ENCODE measurements at places on chromosomes 5 and 9.

GRCh38 chr5:131209506-131210150, 38.9 kb downstream of the LYRM7 start:
- no peak for DNase-seq

DNA sequence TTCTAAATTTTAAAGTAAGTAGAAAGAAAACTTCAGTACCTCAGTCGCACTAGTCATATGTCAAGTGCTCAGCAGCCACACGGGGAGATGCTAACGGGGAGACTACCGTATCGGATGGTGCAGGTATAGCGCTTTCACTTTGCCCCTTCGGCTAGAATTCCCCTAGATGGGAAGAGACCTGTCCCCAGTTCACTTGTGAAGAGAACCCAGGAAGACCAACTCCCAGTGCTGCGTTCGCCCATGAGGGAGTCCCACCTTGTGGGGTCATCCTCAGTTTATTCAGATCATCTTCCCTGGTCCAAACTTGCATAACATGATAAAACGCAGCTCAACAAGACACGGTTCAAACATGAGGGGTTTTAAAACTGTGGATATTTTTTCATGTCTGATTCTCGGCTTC, 87.3 kb downstream of the LHFPL2 start:
- DNase-seq, result no peak

- no peak for DNase-seq
Measured at GRCh38 chr9:136693490-136694162, 6.4 kb upstream of the AGPAT2 start.

GRCh38 chr5:14696057-14696456, 31.5 kb downstream of the OTULIN start:
- no peak for DNase-seq

DNA sequence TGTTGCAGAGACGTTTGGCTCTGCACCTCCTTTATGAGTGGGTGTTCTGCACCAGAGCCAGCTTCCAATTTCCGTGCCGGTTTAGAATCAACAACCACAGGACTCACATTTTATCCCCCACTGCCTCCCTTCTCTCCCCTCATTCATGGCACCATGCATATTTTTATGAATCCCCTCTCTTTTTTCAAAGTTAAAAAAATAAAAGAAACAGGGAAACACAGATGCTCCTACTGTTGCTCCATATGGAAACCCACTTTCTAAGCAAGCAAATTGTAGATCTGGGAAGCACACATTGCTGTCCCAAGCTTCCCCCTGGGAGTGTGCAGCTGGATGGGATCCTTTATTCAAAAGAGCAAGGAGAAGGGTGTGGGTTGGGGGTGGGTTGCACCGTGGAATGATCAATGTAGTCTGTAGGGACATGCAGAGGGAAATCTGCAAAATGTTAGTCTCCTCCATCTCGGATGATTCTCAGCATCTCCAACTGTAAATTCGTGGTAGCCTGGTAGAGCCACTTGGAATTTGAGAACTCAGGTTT, 410.0 kb upstream of the ADAMTSL1 start:
- DNase-seq, result no peak

DNA sequence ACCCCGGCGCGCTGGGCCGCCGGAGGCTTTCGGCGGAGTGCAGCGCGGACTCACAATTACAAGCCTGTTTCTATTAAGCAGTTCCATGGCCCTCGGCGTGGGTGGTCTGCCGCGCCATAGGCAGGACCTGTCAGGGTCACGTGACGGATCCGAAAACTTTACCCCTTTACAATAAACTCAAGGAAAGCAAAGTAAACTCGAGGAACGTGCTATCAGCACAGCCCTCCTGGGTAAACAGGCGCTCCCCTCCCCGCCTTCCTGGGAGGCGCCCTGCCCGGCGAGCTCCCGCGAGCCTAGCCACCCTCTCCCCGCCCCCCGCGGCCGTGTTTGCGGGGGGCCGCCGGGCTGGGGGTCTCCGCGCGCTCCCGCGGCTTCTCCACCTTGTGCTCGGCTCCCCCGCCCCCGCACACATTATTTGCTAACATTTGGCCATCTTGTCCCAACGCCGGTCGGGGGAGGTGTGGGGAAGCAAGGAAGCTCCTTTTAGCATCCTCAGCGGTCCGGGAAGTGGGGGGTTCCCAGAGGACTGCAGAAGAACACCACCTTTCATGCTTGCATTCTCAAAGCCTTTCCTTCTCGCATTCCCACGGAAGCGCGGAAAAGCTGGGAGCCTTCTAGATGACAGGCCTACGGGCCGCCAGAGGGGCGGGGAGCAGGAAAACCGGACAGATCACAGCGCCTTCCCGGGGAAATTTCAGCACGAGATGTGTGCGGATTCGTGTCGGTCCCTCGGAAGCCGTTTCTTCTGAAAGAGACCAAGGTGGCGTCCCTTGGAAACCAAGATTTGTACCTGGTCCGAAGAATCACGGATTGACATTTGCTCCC, at the start of gene PTCH1:
PTCH1 (minus strand) TSS at position 238 of the 825 bp plus-strand sequence.
- DNase-seq, result peak; percentile 60

DNA sequence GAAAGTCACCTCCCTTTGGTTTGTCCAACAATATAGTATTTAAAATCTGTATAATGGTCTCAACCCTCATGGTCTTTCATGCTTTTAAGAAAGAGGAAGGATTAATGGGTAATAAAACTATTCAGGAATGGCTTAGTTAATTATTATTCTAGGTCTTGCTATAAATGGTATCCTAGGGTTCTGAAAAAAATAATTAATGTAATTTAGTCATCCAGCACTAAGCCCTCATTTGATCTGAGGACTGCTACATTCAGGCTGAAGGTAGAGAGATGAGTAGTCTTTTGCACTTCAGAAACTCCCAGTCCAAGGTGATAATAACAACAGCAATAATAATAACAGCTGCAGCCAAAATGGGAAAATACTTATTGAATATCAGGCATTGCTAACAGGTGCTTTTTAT, 2.6 kb downstream of the ANKRD55 start:
- no peak for DNase-seq

DNA sequence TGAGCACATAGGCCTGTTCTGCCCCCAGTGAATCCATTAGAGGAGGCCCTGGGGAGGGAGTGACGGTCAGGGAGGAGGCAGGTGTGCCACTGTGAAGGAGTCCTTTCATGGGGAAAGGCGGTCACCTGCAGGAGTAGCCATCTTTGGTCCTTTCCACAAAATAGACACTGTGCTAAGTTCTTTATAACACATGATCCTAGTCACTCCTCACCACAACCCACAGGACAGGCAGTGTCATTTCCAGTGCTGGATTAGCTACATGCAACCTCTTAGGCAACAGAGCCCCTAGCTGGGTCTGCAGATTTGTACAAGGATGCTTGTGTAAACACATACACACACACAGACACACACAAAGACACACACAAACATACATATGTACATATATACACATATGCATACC, 18.3 kb downstream of the DOCK2 start:
- DNase-seq, result no peak

DNA sequence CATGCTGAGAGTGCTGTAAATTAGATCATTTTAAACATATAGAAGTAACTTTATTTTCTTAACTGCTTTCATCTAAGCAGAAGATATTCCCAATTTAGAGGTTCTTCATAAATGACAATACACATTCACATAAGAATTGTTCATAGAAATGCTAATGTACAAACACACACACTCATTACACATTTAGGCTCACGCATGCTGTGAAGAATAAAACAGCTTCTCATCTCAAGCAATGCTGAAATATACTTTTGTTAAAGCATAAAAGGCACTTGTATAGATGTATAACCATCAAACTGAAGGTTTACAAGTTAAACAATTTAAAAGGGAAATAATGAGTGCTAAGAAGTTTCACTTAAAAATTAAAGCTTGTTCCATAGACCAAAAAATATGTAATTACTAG, 18.1 kb upstream of the FTMT start:
- DNase-seq, result no peak

- DNase-seq, result no peak
Measured at GRCh38 chr5:119079318-119079921, 8.5 kb downstream of the DMXL1 start.

DNA sequence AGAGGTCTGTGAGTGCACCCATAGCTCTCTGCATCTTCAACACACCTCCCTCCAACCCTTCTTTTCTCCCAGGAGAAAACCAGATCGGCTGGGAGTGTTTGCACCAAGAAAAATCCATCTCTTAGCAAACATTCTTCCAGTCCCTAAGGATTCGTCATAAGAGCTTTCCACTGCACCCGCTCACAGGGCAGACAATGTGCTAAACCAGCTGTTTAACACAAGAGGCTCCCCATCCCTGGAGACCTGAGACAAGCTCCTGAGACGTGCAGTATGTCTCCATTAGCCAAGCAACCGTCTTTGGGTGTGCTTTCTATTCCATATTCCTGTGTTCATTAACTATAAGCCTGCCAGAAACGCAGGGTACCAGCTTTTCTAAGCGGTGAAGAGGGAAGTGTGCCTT, 93.6 kb upstream of the ZNF462 start:
- DNase-seq, result no peak

DNA sequence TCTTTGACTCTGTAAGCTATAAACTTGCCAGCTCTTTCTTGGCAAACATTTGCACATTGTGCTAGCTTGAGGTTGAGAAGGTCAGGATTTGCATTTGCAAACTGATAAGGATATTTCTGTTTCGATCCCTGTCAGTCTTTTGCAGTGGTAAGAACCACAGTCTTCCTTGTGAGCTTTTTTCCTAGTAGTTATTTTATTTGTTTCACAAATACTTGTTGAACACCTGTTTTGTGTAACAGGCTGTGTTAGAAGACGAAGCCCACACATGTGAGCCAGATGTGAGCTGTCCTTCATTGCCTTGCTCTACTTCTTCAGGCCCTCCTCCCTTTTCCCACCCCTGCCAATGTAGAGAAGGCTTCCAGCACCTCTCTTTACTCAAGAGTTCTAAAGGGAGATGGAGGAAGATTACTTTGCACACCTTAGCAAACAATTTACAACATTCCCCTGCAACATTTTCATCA, 327.0 kb upstream of the KLF4 start:
- no peak for DNase-seq

DNA sequence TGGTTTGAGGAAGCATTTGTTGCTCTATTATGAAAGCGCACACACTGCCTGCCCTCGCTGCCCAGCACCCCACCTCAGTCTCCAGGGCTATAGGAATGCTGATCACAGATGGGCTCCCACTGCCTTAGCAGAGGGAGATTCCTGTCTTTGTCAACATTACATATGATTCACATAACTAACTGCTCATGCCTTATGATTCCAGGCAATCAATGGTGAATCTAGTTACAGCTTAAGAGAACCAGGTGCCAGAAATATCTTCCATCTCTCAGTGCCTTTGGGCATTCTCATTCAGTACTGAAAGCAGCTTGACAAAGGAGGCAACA, 458.9 kb upstream of the C9orf72 start:
- DNase-seq, result no peak

DNA sequence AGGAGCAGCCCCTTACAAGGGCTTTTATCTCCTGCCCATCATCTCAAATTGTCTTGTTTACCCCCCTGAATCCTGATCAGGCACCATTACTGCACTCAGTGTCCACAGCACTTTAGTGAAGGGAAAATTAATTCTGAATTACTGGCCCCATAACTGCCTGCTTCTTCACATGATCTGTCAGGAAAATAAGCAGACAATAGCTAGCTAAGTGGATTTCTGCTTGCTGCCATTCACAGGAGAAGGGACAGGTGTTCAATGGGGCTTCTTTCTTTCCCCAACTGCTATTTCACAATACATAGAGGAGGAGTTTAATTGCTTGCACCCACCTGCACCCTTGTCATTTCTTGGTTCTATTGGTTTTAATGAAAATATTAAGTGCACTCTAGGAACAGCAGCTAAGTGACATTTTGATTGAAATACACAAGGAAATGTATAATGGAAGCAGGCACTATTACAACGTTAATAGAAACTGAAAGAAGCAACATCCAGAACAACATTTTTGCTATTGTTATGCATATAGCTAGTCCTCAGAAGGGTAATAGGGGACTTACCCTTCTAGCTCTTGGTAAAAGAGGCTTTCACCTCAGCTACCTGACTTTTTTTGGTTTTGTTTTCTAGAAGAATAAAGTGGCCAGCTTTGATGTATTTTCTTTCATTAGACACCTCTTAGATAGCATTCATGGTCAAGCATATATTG, 599.3 kb upstream of the TLE4 start:
- no peak for DNase-seq

- no peak for DNase-seq
Measured at GRCh38 chr9:112041199-112041535, 133.9 kb downstream of the SUSD1 start.

DNA sequence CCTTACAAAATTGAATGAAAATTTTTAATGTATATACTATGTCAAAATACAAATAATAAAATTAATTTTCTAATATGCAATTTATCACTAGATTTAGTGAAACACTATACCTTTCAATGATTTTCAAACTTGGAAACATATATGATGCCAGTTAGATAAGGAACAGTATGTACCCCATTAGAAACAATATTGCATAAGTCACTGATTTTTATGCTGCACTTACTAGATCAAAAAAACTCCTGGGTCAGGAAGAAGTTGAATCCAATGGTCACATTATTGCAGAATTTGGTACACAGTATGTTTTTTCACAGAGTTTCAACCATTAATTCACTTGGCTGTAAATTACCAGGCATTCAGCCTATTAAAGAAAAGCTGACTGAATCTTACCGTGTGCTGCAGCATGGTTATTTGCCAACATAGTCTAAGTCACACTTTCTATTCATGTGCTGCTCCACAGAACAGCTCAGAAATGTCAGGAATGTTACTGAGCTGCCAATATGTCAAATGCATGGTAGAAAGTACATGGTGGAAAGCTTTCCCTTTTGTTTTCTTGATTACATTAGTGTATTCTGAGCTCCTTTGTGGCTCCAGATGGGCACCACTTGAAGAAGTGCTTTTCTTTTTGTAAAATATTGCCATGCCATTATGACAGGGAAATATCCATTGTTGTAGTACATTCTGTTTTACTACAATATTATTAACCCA, 9.9 kb upstream of the PRR16 start:
- DNase-seq, result peak; percentile 23

GRCh38 chr5:113617191-113617796, 103.8 kb downstream of the YTHDC2 start:
- DNase-seq, result no peak

- no peak for DNase-seq
Measured at GRCh38 chr9:116000748-116001329, 152.8 kb upstream of the PAPPA start.

DNA sequence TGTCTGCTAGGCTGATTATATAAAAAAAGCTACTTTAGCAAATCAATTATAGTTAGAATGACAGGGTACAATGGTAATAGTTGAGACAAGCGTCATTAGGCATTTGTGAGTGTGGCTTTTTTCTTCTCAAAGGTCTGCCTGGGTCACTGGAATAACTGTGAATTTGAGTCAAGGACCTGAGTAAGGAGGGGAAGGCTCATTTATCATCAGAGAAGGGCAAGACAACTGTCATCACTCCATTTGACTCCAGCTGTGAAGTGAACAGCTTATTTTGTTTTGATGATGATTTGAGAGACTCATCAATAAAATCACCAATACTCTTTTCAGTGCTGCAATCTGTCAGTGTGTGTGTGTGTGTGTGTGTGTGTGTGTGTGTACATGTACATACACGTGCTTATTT, 118.6 kb downstream of the MAT2B start:
- no peak for DNase-seq

DNA sequence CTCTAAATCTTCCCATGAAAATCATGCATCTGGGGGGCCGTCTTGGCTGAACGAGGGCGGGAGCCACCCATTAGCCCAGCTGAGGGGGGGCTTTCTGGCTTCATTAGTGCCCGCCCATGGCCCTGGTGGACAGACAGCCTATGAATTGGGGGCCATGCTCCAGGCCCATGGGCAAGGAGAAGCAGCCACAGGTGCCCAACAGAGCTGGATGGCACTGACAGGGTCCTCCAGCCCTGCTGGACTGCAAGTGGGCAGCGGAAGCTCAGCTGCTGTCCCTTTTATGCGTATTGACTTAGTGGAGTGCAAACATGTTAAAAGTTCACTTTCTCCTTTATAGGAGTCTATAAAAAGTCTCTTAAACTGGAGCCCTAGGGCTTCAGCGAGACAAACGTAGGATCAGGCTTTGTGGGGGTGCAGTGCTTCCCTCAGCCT, 75.3 kb downstream of the MACROH2A1 start:
- DNase-seq, result no peak

Measured in muscle of arm (tissue), 14 donors.